ENCODE measurements at places on chromosomes 3 and 15.

GRCh38 chr3:16788440-16789056 is 96.2 kb upstream of the PLCL2 start:
- H3K4me3 ChIP-seq = no peak overlapping the region
- peaks cover 21% of the 10 kb centered on the region for H3K36me3 ChIP-seq
- H3K27me3 ChIP-seq = peaks cover 4% of the 10 kb centered on the region
- DNase-seq = no peak
- peaks cover 47% of the 10 kb centered on the region for H3K4me1 ChIP-seq

GRCh38 chr15:87121336-87121735 is 1041.7 kb downstream of the AGBL1 start:
- no peak overlapping the region for H3K4me3 ChIP-seq
- no peak overlapping the region for H3K27ac ChIP-seq
- H3K27me3 ChIP-seq = no peaks in the 10 kb centered on the region
- H3K36me3 ChIP-seq = no peaks in the 10 kb centered on the region
- no peaks in the 10 kb centered on the region for H3K4me1 ChIP-seq
- no peak for DNase-seq

- H3K4me1 ChIP-seq = peaks cover 12% of the 10 kb centered on the region
- peaks cover 6% of the 10 kb centered on the region for H3K36me3 ChIP-seq
- H3K27me3 ChIP-seq = no peaks in the 10 kb centered on the region
- no peak overlapping the region for H3K27ac ChIP-seq
- no peak for DNase-seq
These were observed 86.5 kb downstream of the THRB start for GRCh38 chr3:24407980-24408680.

- H3K36me3 ChIP-seq = no peaks in the 10 kb centered on the region
- peaks cover 7% of the 10 kb centered on the region for H3K27me3 ChIP-seq
- peaks cover 20% of the 10 kb centered on the region for H3K4me1 ChIP-seq
These were observed 80.4 kb downstream of the SEMA5B start for GRCh38 chr3:122947196-122947595.

- no peak overlapping the region for H3K27ac ChIP-seq
- H3K4me1 ChIP-seq = peaks cover 20% of the 10 kb centered on the region
- no peak overlapping the region for H3K4me3 ChIP-seq
- DNase-seq = no peak
These were observed 95.1 kb upstream of the TNFAIP8L3 start for GRCh38 chr15:51189669-51190385.

DNA sequence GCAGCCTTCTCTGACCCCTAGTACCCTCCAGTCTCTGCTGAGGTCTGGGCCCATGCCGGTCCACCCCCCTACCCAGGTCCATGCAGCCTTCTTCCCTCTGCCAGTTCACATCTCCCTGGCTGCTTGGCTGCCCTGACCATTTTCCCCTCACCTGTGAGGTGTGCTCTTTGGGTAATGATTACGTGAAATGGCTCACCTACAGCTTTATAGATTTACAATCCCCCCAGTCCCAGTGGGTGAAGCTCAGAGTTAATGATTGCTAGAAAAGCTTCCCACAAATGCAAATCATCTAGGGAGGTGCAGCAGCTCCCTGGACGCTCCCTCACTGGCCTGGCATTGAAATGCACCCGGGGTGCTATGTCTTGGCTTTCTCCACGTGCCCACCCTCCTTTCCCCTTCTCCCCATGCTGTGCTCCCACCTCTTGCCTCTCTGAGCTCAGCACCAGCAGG is 18.7 kb downstream of the PAQR5 start:
- H3K27me3 ChIP-seq = no peaks in the 10 kb centered on the region
- no peak overlapping the region for H3K4me3 ChIP-seq
- no peak for DNase-seq

DNA sequence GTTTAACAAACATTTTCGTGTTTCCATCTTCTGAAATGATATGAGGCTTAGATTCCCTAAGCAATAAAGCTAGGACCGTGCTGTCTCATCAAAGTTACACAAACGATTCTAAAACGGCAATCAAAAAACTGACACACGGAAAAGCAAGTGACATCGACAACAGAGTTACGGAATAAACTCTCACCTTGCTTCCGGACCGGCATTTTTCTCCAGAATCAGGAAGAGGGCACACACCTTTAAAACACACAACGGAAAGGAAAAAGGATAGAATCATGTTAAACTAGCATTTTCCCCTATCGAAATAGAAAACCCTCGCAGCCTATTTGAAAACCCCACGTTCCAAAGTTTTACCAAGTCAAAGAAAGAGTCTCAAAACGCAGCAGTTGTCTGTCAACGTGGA is 1.4 kb downstream of the DLG1 start:
- no peaks in the 10 kb centered on the region for H3K27me3 ChIP-seq
- peak overlapping the region; percentile 86 for H3K27ac ChIP-seq
- H3K4me3 ChIP-seq = peak overlapping the region; percentile 95

DNA sequence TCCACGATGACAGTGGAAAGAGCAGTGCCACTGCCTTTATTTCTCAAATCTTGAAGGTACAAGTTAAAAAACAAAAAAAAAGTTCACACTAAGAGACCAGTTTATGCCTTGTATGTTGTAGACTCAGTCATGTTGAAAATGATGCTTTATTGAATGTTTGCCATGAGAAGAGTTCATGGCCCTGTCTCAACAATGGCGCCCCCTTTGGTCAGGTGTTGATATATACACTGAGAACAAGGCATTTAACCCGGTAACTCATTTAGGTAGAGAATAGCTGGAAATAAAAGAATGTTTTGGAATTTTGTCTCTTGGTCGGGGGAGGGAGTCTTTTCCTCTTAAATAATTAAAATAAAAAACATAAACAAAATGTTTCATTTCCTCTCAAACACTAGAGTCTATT is 145.6 kb upstream of the SLC2A2 start:
- H3K27me3 ChIP-seq = no peaks in the 10 kb centered on the region
- H3K4me1 ChIP-seq = peaks cover 32% of the 10 kb centered on the region
- H3K36me3 ChIP-seq = peaks cover 19% of the 10 kb centered on the region
- peak; percentile 38 for DNase-seq

DNA sequence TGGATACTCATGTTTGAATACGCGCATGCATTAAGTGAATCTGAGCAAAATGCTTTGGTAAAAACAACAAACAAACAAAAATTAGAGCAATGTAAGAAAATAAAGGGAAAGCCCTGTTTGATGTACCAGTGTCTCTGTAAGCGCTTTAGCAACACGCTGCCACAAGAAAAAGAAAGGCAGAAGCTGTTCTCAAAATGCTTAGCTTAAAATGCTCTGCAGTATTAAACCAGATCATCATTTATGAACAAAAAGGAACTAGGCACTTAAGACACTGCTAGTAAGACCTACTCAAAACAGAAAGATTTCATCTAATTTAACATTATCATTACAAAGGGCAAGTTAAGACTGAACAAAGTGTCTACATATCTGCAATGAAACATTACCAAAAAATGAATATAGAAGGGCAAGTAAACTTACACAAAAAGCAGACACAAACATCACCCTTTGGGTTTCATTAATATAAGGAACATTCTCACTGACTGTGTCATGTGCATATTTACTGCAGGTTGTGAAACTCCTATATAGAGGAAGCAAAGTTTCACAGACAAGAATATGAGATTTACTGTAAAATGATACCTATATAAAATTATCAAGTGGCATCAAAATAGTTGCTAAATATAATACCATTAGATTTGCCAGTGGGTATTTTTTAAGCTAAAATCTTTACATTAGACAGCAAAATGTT is 102.1 kb downstream of the FBXL22 start:
- peaks cover 3% of the 10 kb centered on the region for H3K4me1 ChIP-seq
- no peak overlapping the region for H3K4me3 ChIP-seq
- no peaks in the 10 kb centered on the region for H3K27me3 ChIP-seq
- H3K36me3 ChIP-seq = peaks cover 12% of the 10 kb centered on the region
- no peak for DNase-seq

GRCh38 chr15:68578175-68578979 is 416 bp upstream of the CORO2B start:
- peaks cover 52% of the 10 kb centered on the region for H3K27me3 ChIP-seq
- H3K36me3 ChIP-seq = no peaks in the 10 kb centered on the region
- no peak overlapping the region for H3K27ac ChIP-seq
- H3K4me1 ChIP-seq = peaks cover 56% of the 10 kb centered on the region

- no peak overlapping the region for H3K4me3 ChIP-seq
- peaks cover 9% of the 10 kb centered on the region for H3K4me1 ChIP-seq
- no peak overlapping the region for H3K27ac ChIP-seq
- DNase-seq = peak; percentile 75
- H3K36me3 ChIP-seq = no peaks in the 10 kb centered on the region
These were observed 6.3 kb downstream of the LRRC31 start for GRCh38 chr3:169863458-169863899.

GRCh38 chr15:67550522-67550921 is 8.0 kb downstream of the MAP2K5 start:
- no peaks in the 10 kb centered on the region for H3K27me3 ChIP-seq
- peaks cover 11% of the 10 kb centered on the region for H3K36me3 ChIP-seq
- H3K4me3 ChIP-seq = no peak overlapping the region
- H3K4me1 ChIP-seq = peaks cover 26% of the 10 kb centered on the region
- no peak overlapping the region for H3K27ac ChIP-seq
- DNase-seq = no peak

- no peaks in the 10 kb centered on the region for H3K27me3 ChIP-seq
- H3K4me3 ChIP-seq = no peak overlapping the region
- no peaks in the 10 kb centered on the region for H3K36me3 ChIP-seq
- H3K27ac ChIP-seq = no peak overlapping the region
These were observed 26.4 kb upstream of the LAMP3 start for GRCh38 chr3:183188895-183189462.

DNA sequence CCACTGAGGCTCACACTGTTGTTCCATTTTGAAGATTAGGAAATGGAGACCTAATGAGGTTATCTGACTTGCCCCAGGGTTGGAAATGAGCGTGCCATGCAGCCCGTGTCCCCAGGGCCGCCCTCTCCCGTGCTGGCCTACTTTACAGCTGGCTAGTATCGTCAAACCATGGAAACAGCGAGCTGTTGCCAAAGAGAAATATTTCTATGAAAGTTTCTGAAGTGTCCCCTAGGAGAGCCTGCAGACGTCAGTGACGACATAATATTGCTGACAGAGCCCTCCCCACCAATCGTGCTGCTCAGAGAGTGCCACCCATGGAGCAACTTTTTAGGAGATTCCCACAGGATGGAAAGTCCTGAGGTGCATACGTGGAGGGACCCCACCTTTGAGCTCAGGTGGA is 11.2 kb upstream of the FAM174B start:
- peaks cover 63% of the 10 kb centered on the region for H3K27me3 ChIP-seq
- 0 out of 2 replicates have a peak overlapping the region, but pooled peaks have one; percentile 21 for H3K27ac ChIP-seq
- H3K4me3 ChIP-seq = peak overlapping the region; percentile 59
- H3K36me3 ChIP-seq = no peaks in the 10 kb centered on the region
- peaks cover 60% of the 10 kb centered on the region for H3K4me1 ChIP-seq

DNA sequence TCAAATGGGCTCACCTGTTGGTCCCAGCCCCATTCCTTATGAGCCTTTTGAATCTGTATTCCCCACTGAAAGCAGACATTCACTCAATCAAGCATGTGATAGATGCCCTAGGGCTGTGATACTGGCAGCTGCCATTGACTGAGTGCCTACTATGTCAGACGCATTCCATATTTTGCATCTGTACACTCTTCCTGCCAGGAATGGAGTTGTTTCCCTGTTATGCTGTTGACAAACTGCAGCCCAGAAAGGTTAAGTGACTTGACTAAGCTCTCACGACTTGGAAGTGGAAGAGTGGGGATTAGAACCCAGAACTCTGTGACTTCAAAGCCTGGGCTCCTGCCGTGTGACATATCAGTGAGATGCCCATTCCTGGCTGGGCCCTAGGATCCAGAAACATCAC is 211.4 kb downstream of the RPLP1 start:
- no peaks in the 10 kb centered on the region for H3K36me3 ChIP-seq
- H3K27me3 ChIP-seq = no peaks in the 10 kb centered on the region
- H3K4me3 ChIP-seq = no peak overlapping the region
- DNase-seq = no peak
- no peak overlapping the region for H3K27ac ChIP-seq

DNA sequence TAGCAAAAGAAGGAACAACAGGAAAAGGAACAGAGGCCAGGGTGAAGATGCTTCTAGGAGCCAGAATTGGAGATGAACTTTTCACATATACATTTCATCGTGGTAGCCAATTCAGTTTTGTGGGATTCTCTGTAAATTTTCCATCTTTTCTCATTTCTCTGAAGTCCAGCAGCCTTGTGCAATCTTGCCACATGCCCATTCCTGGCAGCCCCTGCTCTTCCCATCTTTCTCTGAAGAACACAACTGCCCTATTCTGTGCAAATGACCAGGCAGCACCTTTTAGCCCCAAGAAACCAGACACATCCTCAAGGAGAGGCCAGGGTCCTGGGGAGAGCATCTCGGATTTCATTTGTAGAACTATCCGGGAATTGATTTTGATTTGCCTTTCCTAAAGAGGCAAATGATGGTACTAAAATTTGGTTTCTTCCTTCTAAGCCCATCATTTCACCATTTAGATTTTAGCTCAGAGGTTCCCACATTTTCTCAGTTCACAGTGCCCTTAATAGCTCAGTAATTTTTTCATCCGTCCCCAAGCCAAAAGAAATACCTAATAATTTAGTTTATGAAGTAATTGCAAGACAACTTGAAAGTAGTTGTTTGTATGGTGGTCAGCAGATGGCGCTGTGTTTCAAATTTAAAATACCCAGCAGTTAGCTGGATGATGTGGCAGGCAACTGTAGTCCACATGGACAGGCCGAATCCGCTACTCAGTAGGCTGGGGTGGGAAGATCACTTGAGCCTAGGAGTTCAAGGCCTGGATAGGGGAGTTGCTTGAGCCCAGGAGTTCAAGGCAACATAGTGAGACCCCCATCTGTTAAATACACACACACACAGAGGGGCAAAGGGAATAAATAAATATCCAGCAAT is 61.3 kb upstream of the ACKR4 start:
- peak overlapping the region; percentile 67 for H3K27ac ChIP-seq
- no peak overlapping the region for H3K4me3 ChIP-seq
- no peaks in the 10 kb centered on the region for H3K27me3 ChIP-seq
- H3K36me3 ChIP-seq = peaks cover 14% of the 10 kb centered on the region
- H3K4me1 ChIP-seq = peaks cover 9% of the 10 kb centered on the region

DNA sequence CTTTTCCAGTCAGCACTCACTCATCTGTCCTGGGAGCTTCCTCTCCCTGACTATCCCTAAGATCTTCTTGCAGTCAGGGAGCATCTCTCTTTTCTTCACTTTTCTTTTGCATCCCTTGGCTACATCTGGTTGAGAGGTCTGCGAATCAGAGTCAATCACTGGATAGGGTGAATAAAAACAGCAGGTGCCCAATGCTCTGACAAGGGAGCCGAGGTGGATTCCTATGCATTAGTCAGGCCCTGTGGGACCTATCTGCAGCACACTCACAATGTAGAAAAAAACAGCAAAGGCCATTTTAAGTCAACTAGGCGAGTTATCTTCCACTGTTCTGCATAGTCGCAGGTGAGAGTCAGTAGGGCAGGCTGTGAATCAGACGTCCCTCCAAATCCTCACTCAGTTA is 35.5 kb downstream of the DZIP1L start:
- H3K4me3 ChIP-seq = no peak overlapping the region
- H3K4me1 ChIP-seq = 0 out of 2 replicates have a peak, but pooled peaks cover 5% of the 10 kb centered on the region
- H3K36me3 ChIP-seq = peaks cover 36% of the 10 kb centered on the region
- no peaks in the 10 kb centered on the region for H3K27me3 ChIP-seq
- no peak for DNase-seq

Data from WTC11 (cell line).